ENCODE measurements at places on chromosomes 12 and 14.

GRCh38 chr12:121712461-121713256, at the start of gene TMEM120B:
Gene TMEM120B (plus strand): TSS chr12:121712752. CDS start chr12:121712896, 144 bp downstream.
- DNase-seq = peak; percentile 93

DNA sequence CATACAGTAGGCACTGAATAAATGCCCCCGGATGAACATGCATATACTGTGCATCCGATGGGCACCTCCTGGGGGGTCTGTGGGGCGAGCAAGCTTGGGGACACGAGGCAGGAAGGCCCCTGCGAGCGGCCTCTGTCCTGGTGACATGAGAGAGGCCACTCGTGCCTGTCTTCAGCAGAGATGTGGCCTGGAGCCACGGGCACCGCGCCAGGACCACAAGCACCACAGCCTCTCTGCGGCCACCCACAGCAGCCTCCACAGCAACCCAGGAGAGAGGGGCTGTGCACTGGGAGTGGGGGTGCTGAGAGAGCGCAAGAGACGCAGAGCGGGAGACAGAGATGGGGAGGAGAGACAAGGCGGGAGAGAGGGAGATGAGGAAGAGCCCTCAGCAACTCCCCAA, 118.5 kb downstream of the RFLNA start:
- no peak for DNase-seq

DNA sequence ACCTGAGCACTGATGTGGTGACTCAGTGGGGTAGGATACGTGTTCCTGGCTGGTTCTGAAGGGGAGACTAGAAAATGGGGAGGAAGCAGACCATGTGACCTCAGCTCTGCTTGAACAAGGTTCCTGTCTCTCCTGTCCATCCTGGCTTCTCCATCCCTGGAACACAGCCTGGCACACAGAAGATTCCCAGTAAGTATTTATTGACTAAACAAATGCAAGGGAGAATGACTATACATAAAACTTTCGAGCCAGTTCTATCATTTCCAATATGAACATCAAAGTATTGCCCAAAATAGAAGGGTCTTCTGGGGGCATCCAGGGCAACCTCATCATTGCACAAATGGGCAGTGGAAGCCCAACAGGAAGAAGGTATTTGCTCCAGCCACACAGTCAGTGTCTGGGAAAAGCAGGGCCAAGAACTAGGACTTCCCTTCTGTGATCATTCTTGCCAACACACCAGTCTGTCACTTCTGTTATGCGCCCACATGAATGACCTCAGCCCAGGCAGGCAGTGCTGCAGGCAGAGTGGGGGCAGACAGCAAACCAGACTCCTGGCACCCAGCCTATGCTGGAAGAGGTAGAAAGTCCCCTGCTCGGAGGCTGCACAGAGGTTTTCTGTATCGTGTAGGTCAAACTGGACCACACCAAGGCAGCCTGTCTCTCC, 5.6 kb upstream of the SERPINA9 start:
- DNase-seq = no peak

DNA sequence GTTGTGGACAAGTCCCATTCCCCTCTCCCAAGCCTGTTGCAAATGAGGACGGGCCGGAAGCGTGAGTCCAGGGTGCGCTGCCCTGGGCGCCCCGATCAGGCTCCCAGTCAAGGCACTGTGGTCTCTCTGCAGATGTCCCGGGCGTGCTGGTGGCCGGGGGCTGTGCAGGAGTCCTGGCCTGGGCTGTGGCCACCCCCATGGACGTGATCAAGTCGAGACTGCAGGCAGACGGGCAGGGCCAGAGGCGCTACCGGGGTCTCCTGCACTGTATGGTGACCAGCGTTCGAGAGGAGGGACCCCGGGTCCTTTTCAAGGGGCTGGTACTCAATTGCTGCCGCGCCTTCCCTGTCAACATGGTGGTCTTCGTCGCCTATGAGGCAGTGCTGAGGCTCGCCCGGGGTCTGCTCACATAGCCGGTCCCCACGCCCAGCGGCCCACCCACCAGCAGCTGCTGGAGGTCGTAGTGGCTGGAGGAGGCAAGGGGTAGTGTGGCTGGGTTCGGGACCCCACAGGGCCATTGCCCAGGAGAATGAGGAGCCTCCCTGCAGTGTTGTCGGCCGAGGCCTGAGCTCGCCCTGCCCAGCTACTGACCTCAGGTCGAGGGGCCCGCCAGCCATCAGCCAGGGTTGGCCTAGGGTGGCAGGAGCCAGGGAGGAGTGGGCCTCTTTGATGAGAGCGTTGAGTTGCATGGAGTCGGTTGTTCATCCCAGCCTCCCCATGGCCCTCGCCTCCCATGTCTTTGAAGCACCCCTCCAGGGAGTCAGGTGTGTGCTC, 6.3 kb downstream of the SLC25A47 start:
- no peak for DNase-seq

GRCh38 chr14:54908190-54908589, 5.6 kb upstream of the GCH1 start:
- DNase-seq = no peak

- DNase-seq = no peak
Observed at GRCh38 chr12:1380171-1380851, 214.1 kb downstream of the FBXL14 start.

DNA sequence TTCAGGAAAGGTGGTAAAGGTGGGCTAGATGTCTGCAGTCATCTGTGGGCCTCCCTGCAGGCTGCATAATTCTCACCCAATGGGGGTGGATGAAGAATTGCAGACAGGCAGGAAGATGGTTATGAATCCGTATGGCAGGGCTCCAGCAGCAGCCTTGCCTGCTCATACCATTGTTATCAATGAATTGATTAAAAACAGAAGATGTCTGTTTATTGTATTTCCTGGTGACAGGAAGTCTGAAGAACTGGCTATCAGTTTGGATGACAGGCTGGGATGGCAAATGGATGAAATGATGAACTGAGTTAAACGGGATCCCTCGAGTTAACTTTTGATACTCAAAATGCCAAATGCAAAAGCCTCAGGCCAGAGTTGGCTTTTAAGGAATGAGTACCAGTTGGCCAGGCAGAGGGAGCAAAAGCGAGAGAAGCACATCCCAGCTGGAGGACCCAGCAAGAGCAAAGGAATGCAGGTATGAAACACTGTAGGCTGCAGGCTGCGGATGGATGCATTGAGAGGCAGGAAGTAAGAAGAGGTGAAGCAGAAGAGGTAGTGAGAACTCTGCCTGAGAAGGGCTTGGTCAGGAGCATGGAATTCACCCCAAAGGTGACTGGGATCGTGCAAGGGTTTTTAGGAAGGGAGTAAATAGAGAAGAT, 550.0 kb upstream of the TBX3 start:
- DNase-seq = no peak

GRCh38 chr12:47091009-47091408, 11.2 kb upstream of the AMIGO2 start:
- DNase-seq = no peak

- no peak for DNase-seq
Observed at GRCh38 chr12:57626921-57627445, 6.0 kb downstream of the B4GALNT1 start.

- DNase-seq = no peak
Observed at GRCh38 chr14:71438684-71439083, 493.5 kb upstream of the RGS6 start.

GRCh38 chr12:85603556-85603955, 232.7 kb downstream of the RASSF9 start:
- no peak for DNase-seq

DNA sequence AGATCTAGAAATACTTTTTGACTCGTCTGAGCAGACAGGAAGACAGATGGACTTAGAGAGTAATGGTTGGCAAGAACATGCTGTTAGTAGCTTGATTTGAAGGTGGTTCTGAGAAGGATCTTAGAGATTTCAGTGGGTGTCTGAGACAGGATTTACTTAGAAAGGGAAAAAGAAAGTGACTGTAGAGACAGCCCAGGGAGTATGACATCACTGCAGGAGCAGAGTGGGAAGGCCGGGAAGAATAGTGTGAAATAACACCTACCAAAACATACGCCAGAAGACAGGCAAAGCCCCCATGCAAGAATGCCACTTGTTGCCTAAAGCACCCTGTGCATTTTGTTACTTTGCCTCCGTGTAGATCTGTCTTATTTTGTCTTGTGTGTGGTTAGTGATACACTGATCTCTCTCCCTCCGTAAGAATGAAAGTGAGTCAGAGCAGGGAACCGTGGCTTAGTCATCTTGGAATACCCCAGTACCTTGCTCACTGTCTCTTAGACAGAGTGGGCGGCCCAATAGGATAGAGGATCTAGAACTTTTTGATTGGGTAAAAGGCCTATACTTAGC, 161.3 kb upstream of the IFNG-AS1 start:
- peak; percentile 73 for DNase-seq

- no peak for DNase-seq
Observed at GRCh38 chr12:46365951-46366379, 6.6 kb downstream of the SLC38A2 start.

GRCh38 chr14:99930420-99931274, 134.6 kb upstream of the EVL start:
- no peak for DNase-seq

DNA sequence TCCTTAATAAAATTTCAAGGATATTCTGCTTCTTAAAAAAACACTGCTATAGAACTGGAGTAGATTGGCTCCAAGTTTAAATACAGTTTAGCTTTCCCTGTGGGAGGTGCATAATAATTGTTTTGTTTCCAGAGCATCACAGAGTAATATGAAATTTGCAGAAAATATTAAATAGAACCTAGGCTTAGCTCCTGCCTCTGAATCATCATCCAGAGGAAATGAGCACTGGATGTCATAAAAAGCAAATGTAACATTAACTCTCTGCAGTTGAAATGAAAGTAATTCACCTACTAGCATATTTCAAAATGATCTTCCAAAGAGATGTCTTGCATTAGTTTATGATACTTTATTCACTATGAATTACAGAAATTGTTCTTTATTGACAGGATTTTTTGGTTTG, 769.8 kb downstream of the C12orf50 start:
- DNase-seq = no peak

GRCh38 chr12:105982022-105982421, 156.7 kb downstream of the NUAK1 start:
- no peak for DNase-seq

DNA sequence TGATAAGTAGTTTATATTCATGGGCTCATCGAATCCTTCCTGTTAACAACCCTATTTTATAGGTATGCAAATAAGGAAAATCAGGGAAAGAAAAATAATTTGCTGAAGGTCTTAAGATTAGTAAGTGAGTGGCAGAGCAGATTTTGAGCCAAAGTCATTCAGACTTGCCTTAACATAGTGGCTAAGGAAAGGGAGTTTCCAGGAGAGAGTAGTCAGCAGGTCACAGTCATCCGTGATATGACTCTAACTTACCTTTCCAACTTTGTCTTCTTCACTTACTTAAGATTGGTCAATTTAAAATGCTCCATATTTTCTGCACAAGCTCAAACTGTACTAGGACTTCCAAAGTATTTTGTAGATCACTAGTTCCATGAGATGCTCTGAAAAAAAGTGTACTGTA, 46.6 kb downstream of the AKAP6 start:
- no peak for DNase-seq

- peak; percentile 84 for DNase-seq
Observed at GRCh38 chr14:20873370-20874177, 17.6 kb upstream of the RNASE3 start.

DNA sequence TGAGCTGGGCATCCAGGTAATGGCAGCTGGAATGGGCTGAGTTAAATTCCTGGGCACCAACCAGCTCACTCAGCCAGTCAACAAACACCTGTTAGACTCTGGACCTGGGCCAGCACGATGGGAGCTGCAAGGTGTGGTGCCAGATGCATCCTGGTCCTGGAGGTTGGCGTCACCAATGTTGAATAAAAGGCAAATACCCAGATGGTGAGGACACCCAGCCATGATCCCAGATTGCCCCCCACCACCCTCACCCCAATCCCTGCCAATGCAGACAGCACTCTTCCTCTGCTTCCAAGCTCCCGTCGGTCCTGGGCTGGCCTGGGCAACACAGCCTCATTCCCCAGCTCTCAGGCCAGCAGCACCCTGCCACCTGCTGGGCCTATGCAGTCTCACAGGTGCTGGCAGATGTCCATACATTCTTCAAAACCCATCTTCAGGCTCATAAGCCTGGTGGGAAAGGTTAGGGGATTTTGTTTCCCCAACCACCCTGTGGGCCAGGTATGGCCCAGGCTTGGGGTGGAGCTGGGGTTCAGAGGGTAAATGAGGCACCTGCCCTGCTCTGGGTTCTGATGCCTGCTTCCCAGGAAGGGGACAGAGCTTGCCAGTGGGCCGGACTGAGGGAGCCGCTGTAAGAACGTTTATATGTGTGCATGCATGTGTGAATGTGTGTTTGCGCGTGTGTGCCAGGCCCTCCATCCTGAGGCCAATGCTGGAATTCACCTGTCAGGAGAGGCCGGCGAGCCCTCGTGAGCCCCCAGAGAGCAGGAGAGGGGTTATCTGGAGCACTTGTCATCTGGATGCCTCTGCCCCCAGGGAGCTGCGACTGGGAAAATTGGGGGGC, 58.0 kb downstream of the LGMN start:
- peak; percentile 63 for DNase-seq

DNA sequence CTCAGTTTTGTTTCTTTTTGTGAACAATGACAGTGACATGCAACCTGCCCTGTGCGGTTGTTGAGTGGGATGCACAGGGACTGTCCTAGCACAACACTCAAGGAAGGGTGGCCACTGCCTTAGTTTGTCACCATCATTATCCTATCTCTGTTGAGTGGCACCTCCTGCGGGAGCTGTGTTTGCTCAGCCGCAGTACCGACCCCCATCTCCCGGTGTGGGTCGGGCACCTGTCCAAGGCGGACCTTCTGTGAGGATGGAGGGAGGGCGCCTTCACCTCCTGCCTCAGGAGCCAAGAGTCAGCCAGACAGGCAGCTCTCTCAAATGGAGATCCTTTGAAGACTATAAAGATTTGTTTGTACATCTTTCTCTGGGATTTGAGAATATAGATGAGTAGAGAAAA, 142.1 kb downstream of the TSPAN9 start:
- no peak for DNase-seq

- DNase-seq = no peak
Observed at GRCh38 chr14:70845601-70846000, 36.3 kb upstream of the MAP3K9 start.

DNA sequence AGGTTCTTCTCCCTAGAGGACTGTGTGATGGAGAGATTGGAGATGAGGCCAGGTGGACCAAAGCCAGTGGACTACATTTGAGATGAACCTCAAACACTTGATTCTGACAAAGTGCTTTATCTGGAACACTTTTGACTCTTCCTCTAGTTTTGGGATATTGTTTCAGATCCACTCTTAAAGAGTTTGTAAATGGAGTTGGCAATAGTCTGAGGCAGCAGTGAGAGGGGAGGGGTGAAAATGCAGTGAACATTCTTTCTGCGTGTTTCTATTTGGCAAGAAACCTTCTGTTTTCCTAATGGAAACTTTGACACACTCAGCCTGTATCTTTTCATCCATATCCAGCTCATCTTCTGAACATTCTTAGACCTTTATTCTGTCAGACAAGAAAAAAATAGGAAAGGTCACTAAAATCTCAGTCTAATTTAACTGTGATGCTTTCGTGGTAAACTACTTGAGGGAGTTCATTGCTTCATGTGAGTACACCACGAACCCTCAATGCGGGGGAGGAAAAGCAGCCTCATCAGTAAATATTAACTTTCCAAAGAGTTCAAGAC, 57.4 kb upstream of the KCNJ8 start:
- DNase-seq = peak; percentile 89

- DNase-seq = no peak
Observed at GRCh38 chr14:20719777-20720176, 25.9 kb upstream of the EDDM3A start.

GRCh38 chr12:127360580-127360979, 906.4 kb upstream of the TMEM132C start:
- no peak for DNase-seq

- no peak for DNase-seq
Observed at GRCh38 chr14:92903359-92903758, 19.6 kb upstream of the CHGA start.

- DNase-seq = no peak
Observed at GRCh38 chr12:6112004-6112403, 12.5 kb downstream of the VWF start.

Measured in sigmoid colon (tissue), 7 donors.